ENCODE measurements at places on chromosomes 7 and 10.

DNA sequence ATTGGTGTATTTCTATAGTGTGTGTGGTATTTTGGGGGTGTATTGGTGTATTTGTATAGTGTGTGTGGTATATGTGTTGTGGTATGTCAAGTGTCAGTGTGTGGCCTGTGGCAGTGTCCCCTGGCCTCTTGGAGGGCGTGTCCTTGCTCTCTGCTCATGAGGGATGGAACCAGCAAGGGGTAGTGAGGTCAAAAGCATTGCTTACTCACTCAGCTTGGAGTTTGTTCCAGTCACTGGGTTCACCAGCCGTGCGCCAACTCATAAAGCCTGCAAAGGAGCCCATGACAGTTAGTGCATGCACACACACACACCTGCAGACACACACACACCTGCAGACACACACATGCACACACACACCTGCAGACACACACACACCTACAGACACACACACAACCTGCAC is 4.3 kb upstream of the TRPV6 start:
- H3K4me1 ChIP-seq, result peaks cover 4% of the 10 kb centered on the region
- no peaks in the 10 kb centered on the region for H3K36me3 ChIP-seq
- H3K27me3 ChIP-seq, result peaks cover 5% of the 10 kb centered on the region
- no peak overlapping the region for H3K4me3 ChIP-seq
- H3K27ac ChIP-seq, result no peak overlapping the region
- DNase-seq, result no peak

DNA sequence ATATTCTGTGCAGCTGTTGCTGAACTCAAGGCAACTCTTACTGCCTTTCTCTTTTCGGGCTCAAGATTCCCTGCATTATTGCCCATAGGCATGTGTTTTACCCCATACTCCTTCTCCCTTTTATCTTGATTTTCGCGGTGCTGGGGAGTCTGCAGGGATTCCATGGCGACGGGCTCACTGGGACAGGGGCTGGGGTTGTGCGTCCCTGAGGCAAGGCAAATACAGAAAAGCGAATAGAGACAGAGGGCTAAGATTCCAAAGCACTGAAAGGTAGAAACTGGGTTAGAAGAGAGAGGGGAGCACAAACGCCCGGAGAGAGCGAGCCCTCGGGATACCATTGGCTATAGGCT is 519 bp upstream of the RPP38 start:
- H3K4me1 ChIP-seq, result peaks cover 8% of the 10 kb centered on the region
- H3K27me3 ChIP-seq, result no peaks in the 10 kb centered on the region
- H3K4me3 ChIP-seq, result peak overlapping the region; percentile 80
- no peaks in the 10 kb centered on the region for H3K36me3 ChIP-seq

DNA sequence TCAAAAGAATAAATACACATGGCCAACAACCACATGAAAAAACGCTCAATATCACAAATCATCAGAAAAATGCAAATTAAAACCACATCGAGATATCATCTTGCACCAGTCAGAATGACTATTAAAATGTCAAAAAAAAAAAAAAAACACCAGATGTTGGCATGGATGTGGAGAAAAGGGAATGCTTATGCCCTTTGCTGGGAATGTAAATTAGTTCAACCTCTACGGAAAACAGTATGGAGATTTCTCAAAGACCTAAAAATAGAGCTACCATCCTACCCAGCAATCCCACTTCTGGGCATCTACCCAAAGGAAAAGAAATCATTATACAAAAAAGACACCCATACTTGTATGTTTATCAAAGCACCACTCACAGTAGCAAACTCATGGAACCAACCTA is 45.0 kb upstream of the DIP2C start:
- no peak overlapping the region for H3K27ac ChIP-seq
- H3K27me3 ChIP-seq, result peaks cover 40% of the 10 kb centered on the region
- H3K4me3 ChIP-seq, result no peak overlapping the region
- no peaks in the 10 kb centered on the region for H3K4me1 ChIP-seq
- no peak for DNase-seq

DNA sequence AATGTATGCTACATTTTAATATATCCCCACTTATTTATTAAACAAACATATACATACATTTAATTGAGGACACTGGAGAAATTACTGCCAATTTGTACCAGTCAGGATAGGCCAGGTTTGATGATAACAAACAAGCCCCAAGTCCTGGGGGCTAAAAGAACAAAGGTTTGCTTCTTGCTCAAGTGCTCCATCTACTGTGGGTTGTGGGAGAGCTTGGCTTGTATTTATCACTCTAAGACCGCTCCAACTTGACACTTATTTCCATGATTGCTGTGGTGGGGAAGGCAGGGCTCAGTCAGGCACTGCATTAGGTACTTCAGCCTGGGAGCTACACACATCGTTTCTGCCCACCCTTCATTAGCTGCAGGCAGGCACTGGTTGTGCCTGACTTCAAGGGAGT is 136.6 kb upstream of the ZNF32 start:
- no peak overlapping the region for H3K27ac ChIP-seq
- no peaks in the 10 kb centered on the region for H3K36me3 ChIP-seq
- peak; percentile 4 for DNase-seq
- peaks cover 11% of the 10 kb centered on the region for H3K27me3 ChIP-seq

- peaks cover 81% of the 10 kb centered on the region for H3K27me3 ChIP-seq
- H3K4me3 ChIP-seq, result no peak overlapping the region
Observed at GRCh38 chr10:6530211-6530840, 49.8 kb downstream of the PRKCQ start.

DNA sequence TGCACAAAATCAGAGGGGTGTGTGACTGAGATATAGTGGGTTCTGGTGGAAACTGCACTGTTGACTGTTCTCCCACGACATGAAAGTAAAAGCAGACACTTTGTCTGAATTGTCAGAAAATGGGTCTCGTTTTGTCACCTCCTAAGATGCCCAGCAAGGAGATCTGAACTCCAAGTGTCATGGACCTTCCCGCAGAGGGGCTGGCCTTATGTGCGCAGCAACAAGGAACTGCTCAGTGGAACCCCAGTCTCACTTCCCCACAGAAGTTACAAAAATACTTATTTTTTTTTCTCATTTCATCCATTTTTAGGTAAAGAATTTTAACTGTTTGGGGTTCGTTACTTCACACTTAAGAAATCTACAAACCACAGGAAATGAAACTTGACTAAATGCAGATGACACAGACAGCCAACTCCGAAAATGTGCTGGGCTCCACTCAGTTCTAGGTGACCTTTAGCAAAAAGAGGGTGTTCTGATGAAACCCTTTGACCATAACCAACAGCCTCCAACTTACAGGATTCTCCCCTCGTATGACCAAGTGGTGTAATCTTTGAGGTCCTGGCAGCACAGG is 115.0 kb downstream of the FAM107B start:
- H3K4me1 ChIP-seq, result peaks cover 18% of the 10 kb centered on the region
- no peak overlapping the region for H3K27ac ChIP-seq
- no peaks in the 10 kb centered on the region for H3K36me3 ChIP-seq
- H3K4me3 ChIP-seq, result no peak overlapping the region

GRCh38 chr10:60569681-60570080 is 180.0 kb upstream of the ANK3 start:
- H3K4me3 ChIP-seq, result no peak overlapping the region
- H3K36me3 ChIP-seq, result no peaks in the 10 kb centered on the region
- H3K27me3 ChIP-seq, result no peaks in the 10 kb centered on the region

GRCh38 chr10:132517951-132518521 is 19.6 kb upstream of the INPP5A start:
- peak overlapping the region; percentile 53 for H3K4me3 ChIP-seq
- no peak for DNase-seq

DNA sequence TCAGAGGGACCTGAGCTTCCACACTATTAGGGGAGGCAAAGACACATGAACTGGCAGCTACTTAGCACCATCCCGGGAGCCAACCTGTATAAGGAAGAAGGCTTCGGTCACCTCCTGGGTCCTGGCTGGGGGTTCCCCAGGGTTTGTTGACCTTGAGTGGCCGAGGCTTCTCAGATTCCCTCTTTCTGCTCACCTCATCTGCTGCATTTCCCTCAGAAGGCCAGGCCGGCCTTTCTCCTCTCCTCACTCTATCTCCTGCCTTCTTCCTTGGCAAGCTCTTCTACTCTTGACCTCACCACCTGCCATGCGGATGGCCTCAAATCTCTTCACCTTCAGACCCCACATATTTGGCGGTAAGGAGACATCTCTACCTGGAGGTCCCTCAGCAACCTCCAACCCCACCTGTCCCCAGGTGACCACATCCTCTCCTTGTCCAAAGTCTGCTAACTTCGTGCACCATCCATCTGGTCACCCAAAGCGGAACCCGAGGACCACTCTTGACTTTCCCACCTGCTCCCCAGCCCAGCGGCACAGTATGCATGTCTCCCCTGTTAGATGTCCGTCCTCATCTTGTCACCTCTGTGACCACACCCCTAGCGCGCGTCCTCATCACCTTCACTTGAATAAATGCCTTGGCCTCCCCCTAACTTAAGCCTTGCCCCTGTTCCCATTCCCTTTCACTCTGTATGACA is 133.8 kb upstream of the UNC5B start:
- no peak overlapping the region for H3K27ac ChIP-seq
- no peaks in the 10 kb centered on the region for H3K36me3 ChIP-seq
- H3K27me3 ChIP-seq, result 0 out of 2 replicates have a peak, but pooled peaks cover 3% of the 10 kb centered on the region
- DNase-seq, result no peak
- no peak overlapping the region for H3K4me3 ChIP-seq
- 0 out of 2 replicates have a peak, but pooled peaks cover 5% of the 10 kb centered on the region for H3K4me1 ChIP-seq

GRCh38 chr10:76026176-76026771 is 594.9 kb downstream of the LRMDA start:
- H3K36me3 ChIP-seq, result no peaks in the 10 kb centered on the region
- no peak overlapping the region for H3K4me3 ChIP-seq
- H3K27ac ChIP-seq, result no peak overlapping the region
- H3K27me3 ChIP-seq, result no peaks in the 10 kb centered on the region
- no peak for DNase-seq

- H3K36me3 ChIP-seq, result no peaks in the 10 kb centered on the region
- peak within 1 kb of the TSS; percentile 71 for H3K27ac ChIP-seq
- DNase-seq, result no peak
- peaks cover 10% of the 10 kb centered on the region for H3K4me1 ChIP-seq
- H3K4me3 ChIP-seq, result peak within 1 kb of the TSS; percentile 78
- H3K27me3 ChIP-seq, result no peaks in the 10 kb centered on the region
Observed at GRCh38 chr10:95290461-95291364, at the start of gene PDLIM1. Gene PDLIM1 (minus strand): TSS chr10:95291003. CDS start chr10:95290915, 88 bp downstream.

DNA sequence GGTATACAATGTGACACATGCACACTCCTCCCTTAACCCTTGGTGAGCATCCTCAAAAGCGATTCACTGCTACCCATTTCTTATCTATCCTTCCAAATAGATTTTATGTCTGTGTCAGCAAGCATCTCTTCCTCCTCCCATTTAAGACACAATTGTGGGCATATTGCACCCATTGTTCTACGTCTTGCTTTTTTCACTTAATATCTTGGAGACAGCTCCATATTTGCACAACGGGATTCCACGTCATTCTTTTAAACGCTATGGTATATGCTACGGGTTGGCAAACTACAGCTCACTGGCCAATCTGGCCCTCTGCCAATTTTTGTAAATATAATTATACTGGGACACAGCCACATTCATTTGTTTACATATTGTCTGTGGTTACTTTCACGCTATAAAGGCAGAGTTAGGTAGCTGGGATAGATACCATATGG is 88.6 kb downstream of the RNF216 start:
- DNase-seq, result no peak
- H3K4me1 ChIP-seq, result peaks cover 10% of the 10 kb centered on the region
- no peak overlapping the region for H3K27ac ChIP-seq
- no peaks in the 10 kb centered on the region for H3K27me3 ChIP-seq
- H3K36me3 ChIP-seq, result peaks cover 2% of the 10 kb centered on the region

- H3K27ac ChIP-seq, result no peak overlapping the region
- no peak for DNase-seq
- no peak overlapping the region for H3K4me3 ChIP-seq
- peaks cover 63% of the 10 kb centered on the region for H3K36me3 ChIP-seq
- no peaks in the 10 kb centered on the region for H3K4me1 ChIP-seq
- H3K27me3 ChIP-seq, result no peaks in the 10 kb centered on the region
Observed at GRCh38 chr10:104026762-104027161, 58.9 kb downstream of the COL17A1 start.

DNA sequence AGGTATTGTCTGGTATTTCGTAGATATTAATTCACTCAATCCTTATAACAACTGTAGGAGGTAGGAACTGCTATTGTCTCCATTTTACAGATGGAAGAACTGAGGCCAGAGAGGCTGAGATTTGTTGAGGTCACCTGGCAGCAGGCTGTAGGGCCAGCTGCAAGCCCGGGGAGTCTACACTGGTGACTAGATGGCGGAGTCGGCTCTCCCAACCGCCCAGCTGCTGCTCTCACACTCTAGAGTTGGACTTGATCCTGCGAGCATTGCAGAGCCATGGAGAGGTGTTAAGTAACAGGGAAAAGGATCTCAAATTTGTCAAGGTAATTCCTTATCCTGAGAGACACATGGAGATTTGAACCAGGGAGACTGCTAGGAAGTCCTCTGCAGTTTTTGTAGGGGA is 124.1 kb downstream of the CAMK1D start:
- no peaks in the 10 kb centered on the region for H3K36me3 ChIP-seq
- no peak overlapping the region for H3K27ac ChIP-seq
- H3K27me3 ChIP-seq, result no peaks in the 10 kb centered on the region
- no peak for DNase-seq

GRCh38 chr7:99109108-99110051 is 34.5 kb downstream of the SMURF1 start:
- no peak overlapping the region for H3K4me3 ChIP-seq
- H3K27me3 ChIP-seq, result no peaks in the 10 kb centered on the region
- H3K4me1 ChIP-seq, result peaks cover 25% of the 10 kb centered on the region
- H3K27ac ChIP-seq, result no peak overlapping the region
- DNase-seq, result no peak
- H3K36me3 ChIP-seq, result no peaks in the 10 kb centered on the region

GRCh38 chr10:20933705-20934104 is 36.6 kb upstream of the NEBL start:
- no peaks in the 10 kb centered on the region for H3K4me1 ChIP-seq
- no peak overlapping the region for H3K4me3 ChIP-seq
- DNase-seq, result no peak
- H3K36me3 ChIP-seq, result no peaks in the 10 kb centered on the region
- H3K27ac ChIP-seq, result no peak overlapping the region

- DNase-seq, result no peak
- no peak overlapping the region for H3K27ac ChIP-seq
- no peak overlapping the region for H3K4me3 ChIP-seq
- H3K27me3 ChIP-seq, result no peaks in the 10 kb centered on the region
- H3K4me1 ChIP-seq, result no peaks in the 10 kb centered on the region
- H3K36me3 ChIP-seq, result no peaks in the 10 kb centered on the region
Observed at GRCh38 chr7:151289891-151290290, 41.4 kb upstream of the SMARCD3 start.

DNA sequence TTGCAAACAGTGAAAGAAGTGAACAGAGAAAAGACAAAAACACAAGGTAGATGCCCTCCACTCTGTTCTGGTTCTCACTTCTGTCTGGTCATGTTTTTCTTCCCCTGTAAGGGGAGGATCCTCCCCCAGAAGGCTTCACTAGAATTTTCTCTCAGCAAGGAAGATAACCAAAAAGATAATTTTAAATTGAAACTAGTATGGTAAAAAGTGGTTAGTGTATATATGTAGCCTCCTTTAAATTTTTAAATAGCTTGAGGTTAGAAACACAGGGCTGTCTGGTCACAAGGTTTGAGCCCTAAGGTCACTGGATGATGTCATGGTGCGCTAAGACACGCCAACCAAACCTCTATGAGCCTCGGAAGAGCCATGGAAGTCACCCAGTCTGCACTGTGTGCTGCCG is 5.6 kb upstream of the PKD1L1 start:
- no peak overlapping the region for H3K4me3 ChIP-seq
- 0 out of 2 replicates have a peak, but pooled peaks cover 4% of the 10 kb centered on the region for H3K36me3 ChIP-seq
- no peaks in the 10 kb centered on the region for H3K27me3 ChIP-seq
- H3K4me1 ChIP-seq, result no peaks in the 10 kb centered on the region
